ENCODE measurements at places on chromosomes 1 and 21. TPM values are rescaled to one million over a fixed set of nuclear protein-coding genes. Genes with fewer than 3 reads are reported as not detected.
A peak's percentile ranks its signal among the peaks of the same experiment; 100 is the strongest.

DNA sequence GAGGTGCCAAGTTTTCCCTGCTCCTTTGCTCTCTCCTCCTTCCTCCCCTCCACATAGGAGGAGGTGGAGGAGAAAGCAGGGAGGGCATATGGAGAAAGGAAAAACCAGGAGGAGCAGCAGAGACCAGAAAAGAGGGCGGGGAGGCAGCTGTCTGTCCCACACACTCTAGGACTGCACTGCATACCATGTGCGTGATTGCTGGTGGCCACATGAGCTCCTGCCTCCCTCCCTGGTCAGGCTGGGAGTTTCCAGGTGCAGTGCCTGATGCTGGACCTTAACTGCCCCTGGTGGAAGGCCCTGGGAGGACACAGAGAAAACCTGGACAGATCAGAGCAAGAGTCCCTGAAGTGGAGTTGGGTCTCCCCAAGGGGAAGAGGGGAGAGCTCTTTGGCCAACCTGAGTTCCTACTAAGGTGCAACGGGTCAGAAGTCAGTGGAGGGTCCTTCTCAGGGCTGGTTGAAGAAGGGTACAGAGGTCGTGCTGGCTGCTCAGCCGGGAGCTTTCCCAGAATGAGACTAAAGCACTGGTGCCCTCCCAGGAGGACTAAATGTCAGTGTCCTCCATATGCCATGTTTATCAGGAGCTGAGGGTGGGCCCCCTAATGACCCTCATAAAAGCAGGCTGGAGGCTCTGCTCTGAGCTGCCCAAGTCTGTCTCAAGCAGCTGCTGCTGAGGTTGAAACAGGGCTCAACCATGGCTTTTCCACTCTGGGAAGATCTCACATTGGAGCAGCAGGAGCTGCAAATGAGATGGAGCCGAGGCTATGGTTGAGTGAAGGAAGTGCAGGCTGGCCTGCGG lies 3.5 kb upstream of the LGR6 start:
- DNase-seq, result no peak

GRCh38 chr1:170669107-170669445 lies 5.1 kb downstream of the PRRX1 start:
- DNase-seq, result peak; percentile 80

LCE1E gene
- total RNA-seq, result not detected

DNA sequence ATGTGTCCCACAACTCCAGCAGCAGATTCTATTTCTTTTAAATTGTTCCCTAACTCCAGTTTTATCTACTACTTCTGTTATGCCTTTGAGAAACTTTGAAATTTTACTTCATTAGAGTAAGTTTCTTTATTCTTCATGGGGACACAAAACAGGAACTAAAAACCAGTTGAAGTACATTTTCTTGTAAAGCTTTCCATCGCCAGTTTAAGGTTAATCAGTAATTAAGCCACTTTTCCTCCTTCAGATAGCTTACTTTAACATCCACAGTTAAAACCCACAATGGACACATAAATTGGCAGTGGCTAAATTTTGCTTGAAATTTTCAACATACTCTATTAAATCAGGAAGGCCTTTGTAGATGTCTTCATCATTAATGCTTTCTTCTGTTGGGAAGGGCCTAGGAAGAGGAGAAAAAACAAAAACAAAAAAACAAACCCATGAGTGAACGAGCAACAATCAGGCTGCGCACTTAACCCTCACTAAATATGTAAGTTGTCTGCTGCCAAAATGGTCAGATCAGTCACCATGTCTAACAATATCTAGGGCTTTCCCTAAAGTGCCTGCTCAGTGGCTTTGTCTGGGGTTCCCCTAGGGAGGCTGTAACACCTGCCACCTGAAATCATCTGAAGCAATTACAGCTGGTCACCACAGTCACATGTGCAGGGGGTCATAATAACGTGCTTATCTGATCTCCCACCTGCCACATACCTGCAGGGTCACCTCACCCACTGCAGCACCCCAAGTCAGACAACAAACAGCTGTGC lies 187.9 kb downstream of the VAV3 start:
- no peak for DNase-seq

- DNase-seq, result no peak
Measured at GRCh38 chr1:165861911-165862310, 34.5 kb downstream of the UCK2 start.

DNA sequence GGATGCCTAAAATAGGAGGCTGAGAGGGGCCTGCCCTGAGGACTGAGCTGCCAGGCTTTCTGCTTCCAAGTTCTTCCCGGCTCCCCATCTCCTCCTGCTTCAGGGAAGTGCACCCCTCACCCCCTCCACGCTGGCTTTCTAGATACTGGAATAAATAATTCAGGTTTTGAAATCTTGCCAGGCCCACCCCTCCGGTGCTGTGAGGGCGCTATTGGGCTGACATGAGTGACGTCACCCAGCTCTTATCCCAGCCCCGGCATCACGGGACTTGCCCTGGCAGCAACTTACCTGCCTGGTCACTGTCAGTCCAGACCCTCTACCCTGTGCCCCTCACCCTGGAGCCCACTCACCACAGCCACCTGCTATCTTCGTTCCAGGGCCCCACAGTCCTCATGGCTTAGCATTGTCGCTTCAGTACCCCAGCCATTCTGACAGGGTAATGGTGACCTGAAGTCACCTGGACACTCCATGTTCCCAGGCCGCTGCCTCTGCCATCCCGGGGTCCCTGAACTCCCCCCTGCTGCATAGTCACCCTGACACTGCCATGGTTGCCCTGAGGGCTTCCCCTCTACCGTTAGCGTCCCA lies 819 bp upstream of the GPR3 start:
- DNase-seq, result no peak
